ENCODE measurements at places on chromosomes 5 and 9.

- DNase-seq = no peak
These were observed 43.1 kb downstream of the SAXO1 start for GRCh38 chr9:18989865-18990264.

- no peak for DNase-seq
These were observed 140.7 kb upstream of the RANBP3L start for GRCh38 chr5:36442352-36442751.

DNA sequence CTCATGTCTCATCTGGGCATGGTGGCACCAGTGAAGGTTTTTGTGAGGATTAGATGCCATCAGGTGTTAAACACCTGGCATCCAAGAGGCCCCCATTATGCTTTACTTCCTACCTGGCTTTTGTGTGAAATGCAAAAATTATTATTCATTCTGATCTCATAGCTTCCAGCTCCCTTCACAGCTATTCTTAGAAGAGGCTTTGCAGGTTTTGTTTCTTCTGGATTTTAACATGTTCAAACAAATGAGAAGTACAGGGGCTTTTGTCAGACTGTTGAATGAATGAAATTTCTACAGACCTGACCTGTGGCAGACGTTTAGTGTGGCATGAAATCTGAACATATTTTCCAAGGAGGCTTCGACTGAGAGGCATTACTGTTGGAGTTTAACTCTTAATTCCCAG, 14.3 kb upstream of the CORO2A start:
- no peak for DNase-seq

DNA sequence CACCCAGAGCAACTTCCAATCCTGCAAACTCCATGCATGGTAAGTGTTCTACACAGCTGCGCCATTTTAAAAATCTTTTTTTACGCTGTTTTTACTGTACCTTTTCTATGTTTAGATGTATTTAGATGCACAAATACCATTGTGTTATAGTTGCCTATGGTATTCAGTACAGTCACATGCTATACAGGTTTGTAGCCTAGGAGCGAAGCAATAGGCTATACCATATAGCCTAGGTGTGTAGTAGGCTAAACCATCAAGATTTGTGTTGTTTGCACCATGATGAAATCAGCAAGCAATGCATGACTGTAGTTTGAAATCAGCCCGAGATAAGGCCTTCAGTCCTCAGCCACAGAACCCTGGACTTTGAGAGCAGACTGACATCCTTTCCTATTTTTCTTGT, 101.2 kb downstream of the LIX1 start:
- no peak for DNase-seq

- DNase-seq = no peak
These were observed 282.4 kb downstream of the EFNA5 start for GRCh38 chr5:107388141-107388861.
